H54 (cell line): ENCODE measurements at places on chromosomes 4 and X.
A peak's percentile ranks its signal among the peaks of the same experiment; 100 is the strongest.

DNA sequence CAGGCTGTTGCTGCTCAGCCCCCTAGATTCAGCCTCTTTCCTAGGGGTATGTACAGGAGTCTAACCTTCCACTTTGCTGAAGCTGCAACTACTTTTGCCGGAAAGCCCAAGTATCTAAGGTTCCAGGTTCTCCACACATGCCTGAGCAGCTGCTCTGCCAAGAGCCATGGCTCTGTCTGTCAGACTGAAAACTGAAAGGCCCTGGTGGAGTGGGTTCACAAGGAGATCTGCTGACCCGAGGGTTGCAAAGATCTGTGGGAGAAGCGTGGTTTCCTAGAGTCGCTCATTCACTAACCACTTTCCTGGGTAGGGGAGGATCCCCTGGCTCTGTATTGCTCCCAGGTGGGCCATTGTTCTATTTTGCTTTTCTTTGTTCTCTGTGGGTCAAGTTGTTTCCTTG, 6.0 kb upstream of the PNMA6F start:
- no peak for DNase-seq

DNA sequence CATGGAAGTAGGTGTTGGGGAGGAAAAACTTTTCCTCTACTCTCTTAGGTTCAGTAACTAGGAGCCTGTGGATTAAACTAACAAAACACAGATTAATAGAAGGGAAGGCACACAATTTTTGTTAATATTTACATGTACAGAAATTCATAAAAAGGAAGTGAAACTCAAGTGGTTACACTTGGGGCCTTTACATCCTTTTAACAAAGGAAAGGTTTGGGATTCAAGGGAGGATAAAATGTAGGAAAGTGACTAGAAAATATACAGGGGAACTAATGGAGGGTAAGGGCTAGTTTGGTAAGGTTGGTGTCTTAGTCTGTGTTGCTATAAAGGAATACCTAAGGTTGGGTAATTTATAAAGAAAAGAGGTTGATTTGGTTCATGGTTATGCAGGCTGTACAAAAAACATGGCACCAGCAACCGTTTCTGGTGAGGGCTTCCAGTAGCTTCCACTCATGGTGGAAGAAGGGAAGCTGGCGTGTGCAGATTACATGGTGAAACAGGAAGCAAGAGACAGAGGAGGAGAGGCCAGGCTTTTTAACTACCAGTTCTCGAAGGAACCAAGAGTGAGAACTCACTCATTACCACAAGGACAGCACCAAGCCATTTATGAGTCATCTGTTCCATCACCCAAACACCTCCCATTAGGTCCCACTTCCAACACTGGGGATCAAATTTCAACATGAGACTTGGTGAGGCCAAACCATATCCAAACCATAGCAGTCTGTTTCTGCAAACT, 124.4 kb downstream of the CHRDL1 start:
- DNase-seq: no peak

- DNase-seq: peak; percentile 3
Observed at GRCh38 chr4:103904123-103904522, 184.3 kb upstream of the TACR3 start.

GRCh38 chrX:19800821-19801374, 86.5 kb downstream of the SH3KBP1 start:
- DNase-seq: no peak

DNA sequence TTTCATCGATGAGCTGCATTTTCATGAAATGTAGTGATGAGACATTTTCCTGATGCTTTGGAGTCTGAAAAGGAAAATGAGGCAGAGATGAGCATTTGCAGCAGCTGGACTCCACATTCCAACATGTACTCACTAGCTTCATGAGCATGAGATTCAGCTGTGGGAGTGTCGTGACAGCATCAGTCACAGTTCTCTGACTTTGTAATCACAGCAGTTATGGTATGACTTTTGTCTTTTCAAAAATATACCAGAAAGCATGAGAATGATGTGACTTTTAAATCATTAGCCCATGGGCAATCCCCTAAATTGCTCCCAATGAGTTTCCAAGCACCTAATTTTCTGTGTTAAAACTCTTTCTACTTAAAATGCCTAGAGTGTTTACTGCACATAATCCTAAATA, 18.3 kb upstream of the MSL3 start:
- DNase-seq: no peak

DNA sequence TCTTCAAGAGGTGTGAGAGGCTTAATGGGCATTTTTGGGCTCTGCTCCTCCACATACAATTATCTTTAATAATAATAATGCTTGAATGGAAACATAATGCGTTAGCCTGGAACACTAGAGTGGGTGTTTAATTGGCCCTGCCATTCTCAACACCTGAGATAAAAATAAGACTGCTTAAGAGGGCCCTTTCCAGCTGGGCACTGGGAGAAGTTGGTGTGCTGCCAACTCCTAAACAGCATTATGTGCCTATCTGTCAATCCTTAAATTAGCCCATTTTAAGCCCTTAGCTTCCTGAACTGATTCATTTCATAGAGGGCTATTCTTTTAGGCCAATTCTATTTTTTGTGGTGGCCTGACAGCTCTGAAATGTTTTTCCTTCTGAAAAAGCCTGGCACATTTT, 211.1 kb upstream of the ZIC3 start:
- DNase-seq: no peak
